Osteocyte (in vitro differentiated cells): ENCODE measurements at places on chromosomes 4 and X. TPM values are rescaled to one million over a fixed set of nuclear protein-coding genes. Genes with fewer than 3 reads are reported as not detected.

Gene DHX15
- 101 and 102 TPM in 2 replicates for total RNA-seq

Gene INTS6L
- 5.3 and 6.4 TPM in 2 replicates for total RNA-seq

Gene MAGEA8
- total RNA-seq = not detected in 2 replicates

Gene OTC
- total RNA-seq = not detected in 2 replicates

Gene BCLAF3
- total RNA-seq = 11.4 and 11.5 TPM in 2 replicates

Gene VEGFD
- total RNA-seq = 0.27 TPM in 1 of 2 replicates, not detected in the other

Gene DMRTC1
- total RNA-seq = not detected in 2 replicates

Gene SHROOM2
- 7.5 and 8.2 TPM in 2 replicates for total RNA-seq

Gene SULT1B1
- 0.50 and 1.2 TPM in 2 replicates for total RNA-seq

Gene CRLF2
- not detected in 2 replicates for total RNA-seq
